ENCODE measurements at places on chromosomes 7 and 10.

GRCh38 chr10:1824928-1825327, 87.6 kb upstream of the ADARB2 start:
- no peak for DNase-seq

- no peak for DNase-seq
Observed at GRCh38 chr7:131655447-131655846, 99.0 kb upstream of the PODXL start.

DNA sequence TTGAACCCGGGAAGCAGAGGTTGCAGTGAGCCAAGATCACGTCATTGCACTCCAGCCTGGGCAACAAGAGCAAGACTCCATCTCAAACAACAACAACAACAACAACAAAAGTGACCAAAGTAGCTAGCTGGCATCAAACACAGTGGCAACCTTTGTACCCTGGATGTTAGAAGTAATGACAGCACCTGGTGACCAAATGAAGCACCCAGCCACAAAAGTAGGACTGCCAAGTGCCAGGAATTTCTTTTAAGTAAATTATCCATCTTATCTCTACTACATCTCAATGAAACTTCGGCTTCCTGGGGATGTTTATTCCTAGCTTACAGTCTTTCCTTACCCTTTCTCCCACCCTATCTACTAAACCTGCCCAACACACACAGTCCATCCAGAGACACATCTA, 18.8 kb downstream of the SRPK2 start:
- no peak for DNase-seq

GRCh38 chr10:101889256-101890210, 45.9 kb upstream of the KCNIP2 start:
- peak; percentile 83 for DNase-seq

GRCh38 chr10:104231784-104232612, at the start of gene CFAP43:
Gene CFAP43, minus strand, starts transcription at chr10:104232364. Its CDS starts 118 bp downstream, at chr10:104232246.
- peak; percentile 84 for DNase-seq

DNA sequence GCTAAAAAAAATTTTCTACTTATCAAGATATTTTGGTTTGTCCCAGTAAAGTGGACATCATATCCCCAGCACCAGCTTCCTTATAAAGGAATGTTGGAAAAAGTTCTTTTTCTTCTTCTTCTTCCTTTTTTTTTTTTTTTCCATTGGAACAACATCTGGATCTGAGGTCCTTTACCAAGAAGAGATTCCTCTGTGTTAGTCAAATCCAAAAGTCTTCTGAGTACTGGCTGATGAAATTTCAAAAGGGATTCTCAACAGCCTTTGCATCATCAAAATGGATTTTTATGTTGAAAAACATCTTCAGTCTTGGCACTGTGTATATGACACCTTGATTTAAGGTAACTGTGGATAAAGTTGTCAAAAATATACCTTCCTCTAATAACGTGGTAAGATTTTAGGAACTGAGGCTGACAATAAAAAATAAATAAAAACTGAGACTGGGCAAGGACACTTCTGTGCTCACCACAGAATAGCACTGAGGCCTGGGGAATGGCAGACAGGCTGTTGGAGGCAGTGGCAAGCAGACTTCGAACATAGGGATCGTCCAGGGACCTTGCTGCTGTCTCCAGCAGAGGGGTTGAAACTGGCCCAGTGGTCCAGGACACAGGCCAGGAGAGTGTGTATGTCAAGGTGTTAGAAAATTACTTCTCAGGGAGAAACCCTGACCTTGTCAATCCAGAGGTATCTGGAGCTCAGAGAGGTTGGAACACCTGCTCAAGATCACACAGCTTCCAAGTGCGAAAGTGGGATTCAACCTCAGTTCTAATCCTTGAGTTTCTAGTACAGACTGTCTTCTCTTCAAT, 130.4 kb downstream of the PTPN20 start:
- DNase-seq = no peak

DNA sequence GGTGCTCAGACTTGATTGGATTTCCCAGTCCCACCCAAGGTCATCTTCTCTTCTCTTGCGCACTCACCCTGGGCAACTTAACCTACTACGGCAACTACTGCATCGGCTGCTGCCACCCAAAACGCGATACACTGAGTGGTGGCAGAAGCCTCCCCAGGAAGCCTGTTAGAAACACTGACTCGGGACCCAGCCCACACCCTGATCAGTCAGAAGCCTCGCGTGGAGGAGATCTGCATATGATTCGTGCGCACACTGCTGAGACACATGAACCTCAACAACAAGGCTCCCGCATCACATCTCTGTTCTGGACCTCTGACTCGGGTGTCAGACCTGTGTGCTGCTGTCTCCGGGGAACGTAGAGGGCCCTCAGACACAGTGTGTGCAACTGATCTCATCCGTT, 419.5 kb downstream of the PAXIP1 start:
- no peak for DNase-seq

GRCh38 chr10:8088504-8088903, 34.0 kb downstream of the GATA3 start:
- DNase-seq = no peak

GRCh38 chr7:87712571-87712970, 84.4 kb downstream of the RUNDC3B start:
- no peak for DNase-seq

DNA sequence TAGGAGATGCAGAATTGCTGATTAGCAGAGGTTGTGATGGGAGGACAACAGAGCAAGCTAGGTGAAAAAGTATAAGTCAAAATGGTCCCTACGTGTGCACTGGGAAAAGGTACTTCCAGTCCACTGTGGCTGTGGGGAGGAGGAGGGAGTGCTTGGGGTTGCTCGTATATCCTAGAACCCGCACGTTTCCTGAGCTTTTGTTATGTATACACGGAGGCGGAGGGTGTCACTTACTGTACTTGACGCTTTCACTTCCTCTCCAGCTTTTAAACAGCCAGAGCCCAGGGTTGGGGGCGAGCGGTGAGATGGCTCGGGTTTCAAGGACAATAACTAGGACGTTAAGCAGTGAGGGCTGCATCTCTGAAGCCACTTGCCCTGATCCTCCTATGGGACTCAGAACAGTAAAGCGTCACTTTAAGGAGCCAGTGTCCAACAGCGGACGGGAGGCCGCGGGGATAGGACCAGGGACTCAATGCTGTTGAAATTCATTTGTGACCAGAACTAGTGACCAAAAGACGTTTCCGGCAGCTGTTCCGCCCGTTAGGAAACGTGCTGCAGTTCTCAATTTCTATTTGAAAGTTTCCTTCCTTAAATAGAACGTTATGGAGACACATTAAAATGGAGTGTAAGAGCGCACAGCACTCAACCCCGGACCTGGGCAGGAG, 985 bp upstream of the ETV1 start:
- no peak for DNase-seq

DNA sequence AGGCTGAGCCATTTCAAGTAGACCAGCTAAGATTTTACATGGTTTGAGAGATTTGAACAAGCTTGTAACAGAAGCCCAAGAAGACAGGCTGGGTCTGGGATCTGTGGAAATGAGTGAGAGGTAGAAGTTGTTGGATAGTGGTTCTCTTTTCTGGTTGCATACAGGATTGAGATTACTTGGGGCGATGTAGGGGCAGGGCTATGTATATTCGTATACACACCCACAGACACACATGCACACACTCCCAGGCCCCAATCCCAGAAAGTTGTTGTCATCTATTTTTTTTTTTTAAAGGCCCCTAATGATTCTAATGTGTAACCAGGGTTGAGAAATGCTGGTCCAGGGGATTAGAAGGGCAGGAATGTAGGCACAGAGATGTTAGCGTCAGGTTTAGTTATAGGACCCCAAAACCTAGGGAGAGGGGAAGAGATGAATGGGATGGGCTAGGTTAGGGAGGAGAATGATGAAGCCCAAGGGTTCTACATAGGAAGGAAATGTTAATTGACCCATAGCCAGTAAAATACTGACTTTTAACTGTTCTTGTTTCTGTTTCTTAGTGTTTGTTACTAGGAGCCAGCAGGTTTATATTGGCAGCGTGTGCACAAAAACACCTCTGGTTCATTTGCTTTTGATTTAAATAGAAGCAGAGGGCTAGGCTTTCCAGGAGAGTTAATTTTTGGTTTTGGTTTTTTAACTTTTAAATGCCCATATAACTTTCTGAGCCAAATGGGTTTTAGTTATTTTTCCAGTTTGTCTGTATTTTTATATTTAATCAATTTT, 7.8 kb downstream of the TAX1BP1 start:
- no peak for DNase-seq

- DNase-seq = no peak
Observed at GRCh38 chr7:119720541-119720940, 552.4 kb upstream of the KCND2 start.

GRCh38 chr7:41051062-41051461, 651.8 kb downstream of the INHBA start:
- no peak for DNase-seq

DNA sequence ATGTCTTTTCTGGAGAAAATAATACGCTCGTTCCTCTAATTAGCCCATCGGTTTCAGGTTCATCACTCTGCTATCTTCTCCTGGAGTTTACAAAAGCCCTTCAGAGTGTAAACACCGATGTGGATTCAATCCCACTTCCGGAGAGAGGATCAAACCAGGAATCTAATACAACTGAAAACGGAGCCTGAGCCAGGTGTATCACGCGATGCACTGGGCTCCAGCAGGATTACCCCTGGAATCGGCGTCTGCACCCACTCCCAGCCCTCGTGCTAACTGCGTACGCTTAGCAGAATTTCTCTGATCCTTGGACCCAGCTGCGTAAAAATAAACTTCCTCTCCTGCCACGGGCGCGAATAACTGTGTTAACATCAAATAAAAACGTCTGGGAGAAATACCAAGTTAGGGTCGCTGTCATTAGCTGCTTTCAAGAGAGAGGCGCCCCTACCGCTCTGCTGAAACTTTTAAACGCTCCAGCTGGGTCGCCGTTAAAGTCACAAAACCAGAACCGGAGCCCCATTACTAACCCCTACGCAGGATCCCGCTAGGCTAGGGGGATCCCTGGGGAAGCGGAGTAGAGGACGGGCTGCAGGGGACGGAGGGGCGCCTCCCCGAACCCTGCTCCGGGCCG, 502 bp downstream of the ZNF3 start:
- peak; percentile 12 for DNase-seq

DNA sequence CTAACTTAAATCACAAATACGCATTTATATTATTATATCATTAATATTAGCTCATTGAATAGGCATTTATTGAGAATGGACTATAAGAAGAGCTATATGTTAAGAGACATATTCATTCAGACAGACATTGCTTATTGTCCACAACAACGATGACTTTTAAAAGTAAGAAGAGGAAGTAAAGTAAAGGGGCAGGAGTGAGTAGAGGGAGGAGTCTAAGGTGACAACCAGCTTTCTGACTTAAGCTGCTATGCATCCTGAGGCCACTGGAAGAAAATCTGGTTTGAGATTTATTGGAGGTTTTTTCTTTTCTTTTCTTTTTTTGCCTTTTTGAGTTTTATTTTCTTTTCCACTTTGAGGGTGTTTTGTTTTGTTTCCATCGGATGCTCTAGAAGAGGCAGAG, 723.5 kb downstream of the GRM8 start:
- no peak for DNase-seq

DNA sequence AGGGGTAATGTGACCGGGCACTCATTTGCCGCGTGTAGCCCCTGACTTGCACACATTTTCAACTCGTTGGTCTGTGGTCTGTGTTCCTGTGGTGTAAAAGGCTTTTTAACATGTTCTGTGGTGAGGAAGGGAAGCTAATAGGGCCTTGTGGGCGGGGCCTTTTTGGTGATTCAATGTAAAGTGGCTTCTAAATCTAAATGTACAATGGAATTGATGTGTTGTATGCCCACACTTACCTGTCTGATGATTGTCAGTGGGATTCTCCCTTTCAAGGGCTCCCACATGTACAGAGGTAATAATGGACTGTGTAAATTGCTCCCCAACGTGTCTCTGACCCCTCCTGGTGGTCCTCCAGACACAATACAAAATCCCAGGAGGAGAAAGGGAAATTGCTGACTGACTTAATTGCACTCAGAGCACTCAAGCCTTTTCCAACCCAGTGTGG, 43.1 kb upstream of the GATAD1 start:
- no peak for DNase-seq

DNA sequence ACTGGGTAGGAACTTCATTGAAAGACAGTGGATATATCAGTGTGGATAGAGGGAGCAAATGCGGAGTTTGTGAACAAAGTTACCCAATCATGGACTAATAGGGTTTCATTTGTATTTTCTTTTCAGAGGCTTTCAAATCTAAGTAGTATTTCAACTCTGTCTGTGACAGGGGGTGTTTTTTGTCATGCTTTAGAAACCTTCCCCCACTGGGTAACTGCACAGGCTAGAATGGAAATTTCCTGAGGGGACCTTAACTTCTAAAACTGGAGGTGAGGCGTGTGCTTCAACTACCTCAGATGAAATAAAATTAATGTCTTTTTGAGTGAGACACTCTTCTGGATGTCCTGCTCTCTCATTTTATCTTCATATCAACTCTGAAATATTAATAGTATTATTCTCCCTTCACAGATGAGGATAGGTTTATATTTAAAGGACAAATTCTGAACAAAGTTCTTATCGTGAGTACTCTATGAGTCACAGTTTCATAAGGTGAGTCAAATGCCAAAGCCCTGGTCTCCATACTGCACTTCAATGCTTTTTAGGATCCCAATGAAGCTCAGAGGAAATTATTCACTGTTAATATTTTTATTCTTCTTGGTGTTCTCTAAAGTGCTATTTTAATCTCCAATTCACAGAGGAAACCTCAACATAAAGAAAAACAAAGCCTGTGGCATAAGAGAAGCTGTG, 770.6 kb downstream of the CCSER2 start:
- no peak for DNase-seq
